ENCODE measurements at places on chromosomes 6 and 20. TPM values are rescaled to one million over a fixed set of nuclear protein-coding genes. Genes with fewer than 3 reads are reported as not detected.

The ZSCAN16 gene
- total RNA-seq: 1.4 TPM

The RNASET2 gene
- 34.8 TPM for total RNA-seq

The BNIP5 gene
- not detected for total RNA-seq

The QRSL1 gene
- total RNA-seq: 10.4 TPM

The CST2 gene
- total RNA-seq: not detected

The C6orf58 gene
- total RNA-seq: not detected

The HRH3 gene
- total RNA-seq: not detected

The RAB32 gene
- total RNA-seq: 81.6 TPM

The HSPA1A gene
- total RNA-seq: 73.6 TPM

All from smooth muscle cell of the umbilical artery (primary cell).